ENCODE measurements at places on chromosomes 5 and 9.

- DNase-seq, result peak; percentile 1
Measured at GRCh38 chr9:16262477-16263261, 607.8 kb downstream of the BNC2 start.

- DNase-seq, result no peak
Measured at GRCh38 chr5:6861667-6862066, 148.4 kb downstream of the TENT4A start.

- no peak for DNase-seq
Measured at GRCh38 chr9:23736293-23736692, 89.7 kb downstream of the ELAVL2 start.

DNA sequence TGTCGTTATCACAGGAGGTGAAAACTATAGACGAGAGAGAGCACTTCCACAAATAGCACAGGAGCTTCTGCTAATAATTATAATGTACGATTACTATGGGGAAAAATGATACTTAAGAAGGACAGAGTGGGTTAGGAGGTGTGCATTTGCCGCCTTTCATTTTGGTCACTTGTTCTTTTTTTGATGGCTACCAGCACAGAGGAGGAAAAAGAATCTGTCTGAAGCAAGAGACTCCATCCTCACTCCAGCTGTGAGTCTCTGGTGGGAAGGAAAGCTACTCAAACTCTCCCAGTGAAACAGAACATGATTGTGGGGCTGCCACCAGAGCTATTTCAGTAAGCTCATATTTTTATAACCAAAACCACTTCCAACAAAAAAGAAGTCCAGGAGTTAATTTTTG lies 270.4 kb upstream of the TMEM161B start:
- DNase-seq, result no peak

DNA sequence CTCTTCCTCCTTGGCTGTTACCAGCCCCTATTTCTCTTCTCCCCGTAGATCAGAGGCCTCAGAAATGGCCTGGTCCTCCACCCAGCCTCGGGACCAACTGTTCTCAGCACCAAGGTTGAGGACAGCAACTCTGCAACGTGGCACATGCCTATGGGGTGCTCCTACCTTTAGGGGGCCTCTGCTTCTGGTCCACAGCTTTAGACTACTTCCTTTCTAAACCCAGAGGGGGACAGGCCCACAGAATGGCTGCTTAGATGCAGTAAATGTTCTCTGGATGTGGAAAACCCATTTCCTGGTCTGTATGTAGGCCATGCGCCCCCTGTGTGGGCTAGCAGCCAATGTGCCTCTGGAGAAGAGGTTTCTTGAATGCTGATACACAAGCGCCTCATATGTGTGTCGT lies 68.4 kb downstream of the NRG2 start:
- DNase-seq, result no peak
